ENCODE measurements at places on chromosomes 6 and 20.

DNA sequence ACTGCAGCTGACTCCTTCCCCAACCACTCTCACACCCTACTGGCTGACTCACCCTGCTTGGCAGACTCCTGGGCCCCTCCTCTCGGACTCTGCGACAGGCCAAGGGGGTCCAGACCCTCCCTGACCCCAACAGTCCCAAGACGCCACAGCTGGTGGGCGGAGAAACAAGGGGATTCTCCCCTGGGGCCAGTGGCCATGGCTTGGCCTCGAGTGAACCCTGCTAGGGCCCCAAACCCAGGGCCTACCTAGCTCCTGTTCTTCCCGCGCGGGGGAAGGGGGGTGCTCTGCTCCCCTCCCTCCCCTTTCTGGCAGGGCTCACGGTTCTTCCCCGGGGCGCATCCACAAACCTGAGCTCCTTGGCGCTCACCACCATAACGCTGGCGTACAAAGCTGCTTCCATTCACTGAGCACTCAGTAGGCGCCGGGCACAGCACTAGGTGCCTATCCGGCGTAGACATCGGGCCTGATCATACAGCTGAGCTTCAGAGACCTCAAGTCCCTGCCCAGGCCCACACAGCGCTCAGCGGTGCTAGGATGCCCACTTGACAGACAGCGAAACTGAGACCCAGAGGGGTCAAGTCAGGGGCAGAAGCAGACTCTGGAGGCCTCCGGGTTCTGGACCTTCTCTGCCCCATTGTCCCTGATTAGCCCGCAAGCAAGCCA is 597 bp downstream of the ADA start:
- DNase-seq: peak; percentile 22

- no peak for DNase-seq
Measured at GRCh38 chr6:124669713-124670480, 292.3 kb upstream of the RNF217 start.

GRCh38 chr6:169981568-169981967 is 230.1 kb downstream of the ERMARD start:
- no peak for DNase-seq

GRCh38 chr6:87628881-87629280 is 38.9 kb downstream of the ORC3 start:
- no peak for DNase-seq

- no peak for DNase-seq
Measured at GRCh38 chr6:11194356-11195218, 37.9 kb downstream of the NEDD9 start.

DNA sequence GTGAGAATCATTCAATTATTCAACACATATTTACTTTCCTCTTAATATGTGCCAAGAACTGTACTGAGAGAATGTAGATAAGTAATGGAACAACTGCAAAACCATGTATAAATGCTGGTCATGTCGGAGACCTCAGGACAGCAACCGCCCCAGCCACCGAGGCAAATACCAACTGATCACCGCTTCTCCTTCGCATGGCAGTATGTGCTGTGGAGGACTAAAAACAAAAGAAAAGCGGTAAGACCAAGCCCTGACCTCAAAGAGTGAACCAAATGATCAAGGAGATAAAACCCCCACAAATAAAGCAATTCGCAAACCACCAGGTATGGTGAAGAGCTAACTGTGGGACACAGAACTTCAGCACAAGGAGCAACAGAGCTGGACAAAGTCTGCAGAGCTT is 104.3 kb downstream of the TRERF1 start:
- no peak for DNase-seq

DNA sequence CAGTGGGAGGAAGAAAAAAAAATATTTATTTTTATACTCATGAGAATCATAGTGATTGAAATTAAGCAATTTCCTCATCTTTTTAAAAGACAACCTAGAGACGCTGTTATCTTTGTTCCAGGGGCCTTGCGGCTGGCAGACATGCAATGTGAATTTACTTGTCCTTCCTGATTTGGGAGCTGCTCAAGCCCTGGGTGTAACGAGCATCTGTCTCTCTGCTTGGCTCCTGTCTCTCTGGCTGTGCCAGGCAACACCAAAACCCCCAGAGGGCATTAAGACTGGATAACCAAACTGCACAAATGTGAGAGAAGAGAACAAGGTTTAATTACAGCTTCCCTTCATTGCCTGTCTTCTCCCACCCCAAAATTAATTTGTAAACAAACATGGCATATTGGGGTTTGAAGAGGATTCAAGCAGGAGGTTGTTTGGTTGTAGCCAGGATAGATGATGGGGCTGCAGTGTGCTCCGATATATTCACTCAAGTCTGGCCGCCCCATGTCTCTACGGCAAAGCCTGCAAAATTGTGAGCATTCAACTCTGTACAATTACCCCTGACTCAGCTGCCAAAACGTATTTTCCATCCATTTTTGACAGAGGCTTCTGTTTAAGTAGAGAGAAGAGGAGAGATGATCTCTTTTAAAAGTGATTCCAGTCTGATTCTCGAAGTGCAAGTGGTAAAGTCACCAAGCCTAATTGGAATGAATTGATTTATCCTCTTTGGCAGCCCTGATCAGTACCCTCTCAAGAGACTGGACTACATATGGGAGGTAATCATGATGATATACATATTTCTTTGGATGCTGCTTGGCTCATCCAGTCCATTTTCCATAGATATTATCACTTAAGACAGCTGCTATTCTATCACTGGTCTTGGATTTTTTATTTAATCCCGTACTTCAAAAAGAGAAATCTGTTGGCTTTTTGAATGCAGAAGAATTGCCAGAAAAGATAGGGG is 170.2 kb downstream of the SLC24A3 start:
- no peak for DNase-seq

DNA sequence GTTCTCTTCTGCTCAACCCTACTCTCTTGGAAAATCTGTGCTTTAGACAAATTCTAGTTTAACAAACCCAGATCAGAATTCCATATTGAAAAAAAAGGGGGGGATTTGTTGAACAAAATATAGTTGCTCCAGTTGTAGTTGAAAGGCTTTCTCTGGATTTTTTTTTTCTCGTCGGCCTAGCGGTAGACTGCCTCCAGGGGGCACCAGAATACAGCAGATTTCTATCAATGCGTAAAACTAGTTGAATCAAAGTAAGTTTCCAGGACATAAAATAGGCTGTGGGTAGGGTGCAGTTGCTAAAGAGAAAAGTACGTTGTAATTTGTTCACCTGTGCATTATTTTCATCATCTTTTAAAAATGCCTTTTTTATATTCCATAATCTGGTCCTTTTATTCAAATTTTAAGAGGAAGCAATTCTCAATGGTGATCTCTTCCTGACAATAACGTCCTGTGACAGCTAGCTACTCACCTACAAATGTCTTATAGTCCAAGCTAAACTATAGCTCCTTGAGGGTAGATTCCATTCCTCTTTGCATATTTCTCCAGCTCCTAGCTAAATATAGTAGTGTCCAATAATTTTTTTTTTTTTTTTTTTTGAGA is 105.4 kb downstream of the PERP start:
- DNase-seq: peak; percentile 41

DNA sequence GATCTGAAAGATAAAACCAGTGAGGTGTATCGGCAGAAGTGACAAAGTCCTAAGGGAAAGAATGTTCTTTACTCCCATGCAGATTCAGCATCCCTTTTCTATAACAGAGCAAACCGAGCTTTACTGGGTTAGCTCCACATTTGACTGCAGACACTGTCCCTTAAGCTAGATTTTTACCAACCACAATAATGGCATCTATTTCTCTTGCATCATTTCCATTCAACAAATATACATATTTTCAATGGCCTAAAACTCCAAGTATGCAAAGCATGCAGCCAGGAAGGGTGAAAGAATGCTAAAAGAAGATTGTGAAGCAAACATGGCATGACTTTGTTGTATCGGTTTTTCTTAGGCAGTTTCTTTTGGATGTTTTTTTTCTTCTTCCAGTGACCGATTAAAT is 255.4 kb downstream of the OGFRL1 start:
- no peak for DNase-seq

DNA sequence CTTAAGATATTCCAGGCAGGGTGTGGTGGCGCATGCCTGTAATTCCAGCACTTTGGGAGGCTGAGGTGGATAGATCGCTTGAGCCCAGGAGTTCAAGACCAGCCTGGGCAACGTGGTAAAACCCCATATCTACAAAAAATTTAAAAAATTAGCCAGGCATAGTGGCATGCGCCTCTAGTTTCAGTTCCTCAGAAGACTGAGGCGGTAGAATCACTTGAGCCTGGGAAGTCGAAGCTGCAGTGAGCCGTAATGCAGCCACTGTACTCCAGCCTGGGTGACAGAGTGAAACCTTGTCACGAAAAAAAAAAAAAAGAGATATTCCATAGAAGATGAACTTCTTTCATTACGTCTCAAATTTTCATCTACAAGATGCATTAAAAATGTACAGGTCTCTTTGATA is 46.7 kb upstream of the ISM1 start:
- DNase-seq: no peak

DNA sequence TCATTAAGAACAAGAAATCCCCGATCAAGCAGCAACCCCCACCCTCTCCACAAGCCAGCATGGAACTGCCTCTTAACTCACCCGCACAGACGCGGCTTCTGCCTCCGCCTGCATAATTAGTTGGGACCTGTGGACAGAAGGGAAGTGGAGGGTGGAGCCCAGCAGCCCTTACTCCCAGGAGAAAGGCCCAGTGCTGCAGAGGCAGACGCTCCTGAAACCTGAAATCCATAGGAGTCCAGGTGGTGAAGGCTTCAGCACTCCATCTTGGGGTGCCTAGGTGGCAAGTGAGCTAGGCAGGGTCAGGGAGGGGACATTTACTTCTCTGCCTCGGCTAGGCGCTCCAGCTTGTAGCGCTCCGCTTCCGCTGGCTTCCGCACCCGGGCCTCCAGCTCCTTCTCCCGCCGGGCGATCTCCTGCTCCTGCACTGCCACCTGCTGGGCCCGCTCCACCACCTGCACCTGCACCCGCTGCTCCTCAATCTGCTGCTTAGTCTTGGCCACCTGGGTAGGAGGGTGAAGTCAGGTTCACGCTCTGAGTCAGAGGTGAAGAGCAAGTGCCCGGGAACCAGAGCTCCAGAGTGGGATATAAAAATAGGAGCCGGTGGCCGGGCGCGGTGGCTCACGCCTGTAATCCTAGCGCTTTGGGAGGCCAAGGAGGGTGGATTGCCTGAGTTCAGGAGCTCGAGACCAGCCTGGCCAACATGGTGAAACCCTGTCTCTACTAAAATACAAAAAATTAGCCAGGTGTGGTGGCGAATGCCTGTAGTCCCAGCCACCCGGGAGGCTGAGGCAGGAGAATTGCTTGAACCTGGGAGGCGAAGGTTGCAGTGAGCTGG is 10.7 kb downstream of the TUBB start:
- peak; percentile 73 for DNase-seq

- DNase-seq: no peak
Measured at GRCh38 chr6:156599978-156600590, 177.1 kb upstream of the ARID1B start.

DNA sequence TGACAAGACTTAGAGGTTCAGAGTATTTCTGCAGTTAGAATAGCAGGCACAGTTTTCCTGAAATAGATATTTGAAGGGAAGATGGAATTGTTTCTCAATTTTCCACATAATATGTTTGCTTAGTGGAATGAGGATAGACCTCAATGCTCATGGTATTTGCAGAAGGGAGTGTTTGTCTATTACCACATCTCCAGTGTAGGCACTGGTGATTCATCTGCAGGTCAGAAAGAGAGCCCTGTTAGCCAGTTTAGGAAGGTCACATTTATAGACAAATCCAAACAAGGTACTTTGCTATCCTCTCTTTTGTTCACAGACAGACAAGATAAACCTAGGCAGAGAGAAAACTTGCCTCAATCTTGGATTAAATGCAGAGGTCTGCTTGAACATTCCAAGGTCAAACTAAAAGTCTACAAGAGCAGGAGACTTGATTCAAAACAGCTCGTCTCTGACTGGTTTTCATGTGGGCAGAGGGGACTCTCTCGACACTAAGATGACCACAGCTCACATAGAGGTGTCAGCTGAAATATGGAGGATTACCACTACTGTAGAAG is 22.8 kb downstream of the ISM1 start:
- no peak for DNase-seq

DNA sequence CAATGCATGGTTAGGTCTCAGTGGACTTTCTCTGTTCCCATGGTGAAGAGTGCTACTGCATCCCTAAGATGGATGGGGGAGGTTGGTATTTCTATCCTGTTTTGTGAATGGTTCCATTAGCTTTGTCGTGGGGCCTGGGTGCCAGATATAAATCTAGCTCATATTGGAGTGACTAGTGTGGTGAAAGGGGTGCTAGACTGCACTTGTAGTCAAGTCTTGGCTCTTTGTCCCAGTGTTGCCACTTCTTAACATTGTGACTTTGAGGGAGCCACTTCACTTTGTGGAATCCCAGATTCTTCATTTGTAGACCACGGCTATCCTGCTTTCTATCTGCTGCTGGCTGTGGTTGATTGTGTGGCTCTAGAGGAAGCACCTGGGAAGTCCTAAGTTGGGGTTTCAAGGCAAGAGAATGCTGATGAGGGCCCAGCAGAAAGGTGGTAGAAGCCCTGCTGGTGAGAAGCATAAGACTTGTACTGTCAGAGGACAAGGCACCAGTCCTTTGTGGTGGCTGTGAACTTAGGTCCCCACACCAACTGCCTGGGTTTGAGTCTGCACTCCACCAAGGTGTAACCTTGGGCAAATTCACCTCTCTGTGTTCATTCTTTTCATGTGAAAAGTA is 44.1 kb downstream of the VAPB start:
- DNase-seq: no peak

GRCh38 chr20:41248368-41249024 is 69.0 kb downstream of the ZHX3 start:
- DNase-seq: no peak

GRCh38 chr6:70709826-70710225 is 42.1 kb downstream of the SMAP1 start:
- DNase-seq: no peak

- no peak for DNase-seq
Measured at GRCh38 chr6:123769431-123769830, 34.2 kb upstream of the NKAIN2 start.

GRCh38 chr20:39857835-39858234 is 831.2 kb downstream of the MAFB start:
- no peak for DNase-seq

- no peak for DNase-seq
Measured at GRCh38 chr6:11404081-11404480, 133.5 kb upstream of the TMEM170B start.

GRCh38 chr6:134425513-134425912 is 107.6 kb upstream of the SGK1 start:
- DNase-seq: no peak

Measured in activated CD8-positive, alpha-beta memory T cell treated with anti-CD3 and anti-CD28 coated beads for 1 hour (primary cell).